Stimulated activated CD4-positive, alpha-beta T cell treated with anti-CD3 and anti-CD28 coated beads, Interleukin-1b, Interleukin-23, amount 100 ng/mL, for 1 hour (primary cell): ENCODE measurements at places on chromosomes 12 and 14.

- DNase-seq, result no peak
Measured at GRCh38 chr14:99035712-99036610, 236.0 kb downstream of the BCL11B start.

DNA sequence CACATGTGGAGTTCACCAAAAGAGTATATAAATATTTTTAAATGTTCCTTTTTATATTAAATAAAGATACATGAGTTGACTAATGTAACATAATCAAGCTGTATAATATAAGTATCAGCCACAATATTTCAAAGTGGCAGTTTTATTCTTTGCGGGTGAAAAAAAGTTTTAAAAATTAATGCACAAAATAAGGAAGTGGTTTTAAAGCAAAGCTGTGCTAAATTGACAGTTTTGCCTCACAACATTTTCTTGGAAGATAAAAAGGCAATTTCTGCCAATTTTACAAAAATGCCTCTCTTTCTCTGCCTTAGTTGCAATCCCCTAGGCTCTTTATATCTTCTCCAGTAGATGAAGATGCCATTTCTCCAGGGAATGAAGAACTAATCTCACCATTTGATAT is 719.1 kb downstream of the C12orf50 start:
- DNase-seq, result no peak

DNA sequence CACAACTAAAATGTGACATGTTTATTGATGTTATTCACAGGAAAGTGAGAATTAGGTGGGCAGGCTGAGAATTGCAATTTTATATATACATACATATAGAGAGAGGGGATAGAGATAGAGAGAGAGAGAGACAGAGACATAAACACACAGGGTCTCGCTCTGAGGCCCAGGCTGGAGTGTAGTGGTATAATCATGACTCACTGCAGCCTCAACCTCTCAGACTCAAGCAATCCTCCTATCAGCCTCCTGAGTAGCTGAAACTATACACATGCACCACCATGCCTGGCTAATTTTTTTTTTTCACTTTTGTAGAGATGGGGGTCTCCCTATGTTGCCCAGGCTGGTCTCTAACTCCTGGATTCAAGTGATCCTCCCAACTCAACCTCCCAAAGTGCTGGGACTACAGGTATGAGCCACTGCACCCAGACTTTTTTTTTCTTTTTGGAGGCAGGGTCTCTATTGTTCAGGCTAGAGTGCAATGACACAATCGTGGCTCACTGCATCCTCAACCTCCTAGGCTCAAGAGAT is 49.1 kb downstream of the R3HDM2 start:
- DNase-seq, result no peak

DNA sequence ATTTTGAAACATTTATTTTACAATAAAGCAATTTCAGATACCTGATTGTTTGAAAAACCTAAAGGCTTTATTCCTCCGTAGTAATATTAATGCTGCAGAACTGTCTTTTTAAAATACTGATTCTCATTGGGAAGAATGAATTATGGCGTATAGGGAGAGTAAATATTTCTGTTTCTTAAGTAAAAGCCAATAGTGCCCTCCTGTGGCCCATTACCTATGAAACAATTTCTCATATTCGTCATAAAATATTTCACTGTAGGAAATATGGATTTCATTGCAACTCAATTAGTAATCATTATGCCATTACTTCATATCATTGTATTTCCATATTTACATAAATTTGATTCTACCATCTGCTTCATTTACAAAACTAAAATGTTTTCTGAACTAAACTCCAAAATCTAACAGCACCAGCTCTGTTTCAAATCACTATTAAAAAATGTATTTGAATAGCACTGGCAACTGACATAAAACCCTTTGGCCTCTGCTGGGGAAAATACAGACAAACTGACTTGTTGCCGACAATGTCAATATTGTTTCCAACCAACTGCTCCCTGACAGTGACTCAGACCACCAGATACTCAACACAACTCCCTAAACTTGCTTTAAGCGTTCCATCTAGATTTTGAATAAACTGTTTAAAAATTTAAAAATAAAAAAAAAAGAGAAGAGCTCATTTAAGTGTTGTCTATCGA is 290.3 kb downstream of the NAV3 start:
- no peak for DNase-seq

DNA sequence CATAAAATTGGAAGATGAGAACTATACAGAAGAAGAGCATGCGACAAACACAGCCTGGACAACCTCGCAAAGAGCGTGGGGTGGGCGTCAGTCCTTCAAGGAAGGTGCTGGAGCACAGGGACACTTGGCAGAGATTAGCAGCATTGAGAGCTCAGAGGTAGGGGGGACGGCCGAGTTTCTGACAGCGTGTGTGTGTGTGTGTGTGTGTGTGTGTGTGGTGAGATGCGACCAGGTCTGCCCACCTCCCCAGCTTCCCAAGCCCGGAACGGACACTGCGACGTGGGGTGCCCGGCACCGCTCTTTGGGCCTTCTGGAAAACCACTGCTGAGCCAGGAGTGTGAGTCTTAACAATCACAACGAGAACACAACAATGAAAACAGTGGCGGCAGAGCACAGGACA is 17.9 kb upstream of the FBXO21 start:
- DNase-seq, result no peak

GRCh38 chr14:23173031-23173430 is 10.4 kb downstream of the SLC7A8 start:
- no peak for DNase-seq

- no peak for DNase-seq
Measured at GRCh38 chr14:26448181-26448855, 149.5 kb downstream of the NOVA1 start.

- no peak for DNase-seq
Measured at GRCh38 chr12:132143336-132144071, 615 bp downstream of the DDX51 start.
